ENCODE measurements at places on chromosomes 7 and 10. TPM values are rescaled to one million over a fixed set of nuclear protein-coding genes. Genes with fewer than 3 reads are reported as not detected.

TSC22D4 gene
- 38.3 TPM for total RNA-seq

KIF20B gene
- total RNA-seq, result 14.2 TPM

AKR1C8 gene
- not detected for total RNA-seq

ACTL6B gene
- not detected for total RNA-seq

PCLO gene
- 1.2 TPM for total RNA-seq

OR2A1 gene
- not detected for total RNA-seq

CYP2E1 gene
- total RNA-seq, result 0.35 TPM
